SJSA1 (cell line): ENCODE measurements at places on chromosomes 3 and 15. TPM values are rescaled to one million over a fixed set of nuclear protein-coding genes. Genes with fewer than 3 reads are reported as not detected.

DNA sequence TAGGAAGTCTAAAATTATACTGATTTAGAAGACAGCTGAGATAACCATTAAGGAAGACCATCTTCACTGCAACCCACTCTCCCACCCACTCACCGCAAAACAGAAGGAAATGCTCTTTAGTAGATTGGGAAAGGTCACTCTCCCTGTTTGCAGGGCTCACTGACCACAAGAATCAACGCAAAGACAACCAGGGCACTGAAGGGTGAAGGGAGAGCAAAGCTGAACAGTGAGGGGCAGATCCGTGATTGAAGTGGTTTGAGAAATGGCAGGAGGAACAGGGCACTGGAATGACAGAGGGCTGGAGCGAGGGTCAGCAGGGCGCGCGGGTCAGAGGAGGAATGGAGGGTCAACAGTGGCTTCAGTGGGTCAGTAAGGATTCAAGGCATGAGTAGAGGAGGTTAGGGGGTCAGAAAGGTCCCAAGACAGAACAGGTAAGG lies 520 bp downstream of the MESD start:
- DNase-seq, result no peak

Gene SMAD3
- 19.5 and 22.0 TPM in 2 replicates for total RNA-seq

Gene MEIS2
- total RNA-seq, result 3.0 and 4.2 TPM in 2 replicates

GRCh38 chr3:159418571-159419526 lies 569.8 kb upstream of the IL12A start:
- peak; percentile 34 for DNase-seq

DNA sequence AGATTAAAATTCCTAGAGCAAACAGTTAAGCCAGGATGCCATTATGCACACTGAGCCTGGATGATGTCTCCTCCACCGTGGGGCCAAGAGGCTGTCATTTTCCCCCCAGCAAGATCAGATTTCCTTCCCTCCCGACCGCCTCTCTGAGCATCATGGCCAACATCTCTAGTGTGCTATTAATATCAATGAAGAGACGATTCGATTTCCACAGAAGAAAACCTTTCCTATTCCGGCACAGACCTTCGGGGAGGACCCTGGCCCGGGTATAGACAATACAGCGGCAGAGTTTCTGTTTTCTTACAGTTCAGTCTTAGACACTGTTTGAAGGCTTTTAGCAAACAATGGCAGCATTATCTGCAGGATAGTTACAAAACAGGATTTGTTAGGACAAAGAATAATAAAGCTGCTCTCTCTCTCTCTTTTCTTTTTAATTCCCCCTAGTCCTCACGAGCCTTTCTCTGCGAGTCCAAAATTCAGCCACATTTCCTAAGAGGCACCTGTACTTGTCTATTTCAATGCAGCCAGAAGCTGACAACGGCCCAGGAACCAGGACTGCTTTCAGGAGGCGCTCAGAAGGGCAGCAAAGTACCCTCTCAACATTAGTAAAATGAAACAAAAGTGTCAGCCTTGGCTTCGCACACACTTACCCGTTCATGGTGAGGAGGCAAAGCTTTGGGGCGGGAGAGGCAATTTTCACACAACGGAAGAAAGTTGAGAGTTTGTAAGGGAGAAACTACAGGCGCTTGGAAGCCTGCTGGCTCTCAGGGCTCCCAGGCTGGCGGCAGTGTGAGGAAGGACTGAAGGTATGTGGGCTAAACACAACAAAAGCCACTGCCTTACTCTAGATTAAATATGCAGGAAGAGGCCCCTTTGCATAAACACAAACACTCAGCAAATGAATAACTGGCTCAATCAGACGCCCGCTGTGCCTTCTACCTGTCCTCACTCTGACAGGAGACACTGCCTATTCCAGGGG lies 278.0 kb downstream of the FOXP1 start:
- peak; percentile 46 for DNase-seq

Gene C2CD4A
- not detected in 2 replicates for total RNA-seq

Gene UTS2B
- 0.76 TPM in 1 of 2 replicates, not detected in the other for total RNA-seq

DNA sequence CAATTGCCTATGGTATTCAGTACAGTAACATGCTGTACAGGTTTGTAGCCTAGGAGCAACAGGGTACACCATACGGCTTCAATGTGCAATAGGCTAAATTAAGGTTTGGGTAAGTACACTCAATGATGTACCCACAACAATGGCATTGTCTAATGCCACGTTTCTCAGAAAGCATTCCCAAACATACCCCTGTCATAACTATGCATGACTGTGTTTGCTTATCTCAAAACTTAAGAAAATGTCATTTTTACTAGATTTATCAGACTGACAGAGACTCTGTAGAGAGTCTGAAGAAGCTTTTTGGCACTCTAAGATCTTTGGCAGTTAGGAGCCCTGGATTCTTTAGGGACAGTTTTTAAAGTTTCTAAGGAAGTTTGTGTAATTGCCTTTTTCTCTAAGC lies 59.9 kb downstream of the MECOM start:
- no peak for DNase-seq

DNA sequence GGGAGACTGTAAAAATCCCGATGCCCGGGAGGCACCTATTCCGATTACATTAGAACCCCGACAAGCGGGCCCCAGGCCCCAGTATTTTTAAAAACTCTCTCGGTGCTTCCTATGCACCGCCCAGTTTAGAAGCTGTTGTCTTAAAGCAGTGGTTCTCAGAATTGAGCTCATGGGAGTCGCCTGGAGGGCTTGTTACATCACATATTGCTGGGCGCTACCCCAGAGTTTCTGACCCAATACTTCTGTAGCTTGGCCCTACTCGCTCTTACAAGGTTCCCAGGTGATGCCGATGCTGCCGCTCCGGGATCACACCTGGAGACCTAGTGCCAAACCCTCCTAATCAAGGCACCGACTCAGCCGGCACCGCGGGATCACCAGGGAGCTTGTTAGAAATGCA lies 35.2 kb downstream of the CPN2 start:
- DNase-seq, result no peak

DNA sequence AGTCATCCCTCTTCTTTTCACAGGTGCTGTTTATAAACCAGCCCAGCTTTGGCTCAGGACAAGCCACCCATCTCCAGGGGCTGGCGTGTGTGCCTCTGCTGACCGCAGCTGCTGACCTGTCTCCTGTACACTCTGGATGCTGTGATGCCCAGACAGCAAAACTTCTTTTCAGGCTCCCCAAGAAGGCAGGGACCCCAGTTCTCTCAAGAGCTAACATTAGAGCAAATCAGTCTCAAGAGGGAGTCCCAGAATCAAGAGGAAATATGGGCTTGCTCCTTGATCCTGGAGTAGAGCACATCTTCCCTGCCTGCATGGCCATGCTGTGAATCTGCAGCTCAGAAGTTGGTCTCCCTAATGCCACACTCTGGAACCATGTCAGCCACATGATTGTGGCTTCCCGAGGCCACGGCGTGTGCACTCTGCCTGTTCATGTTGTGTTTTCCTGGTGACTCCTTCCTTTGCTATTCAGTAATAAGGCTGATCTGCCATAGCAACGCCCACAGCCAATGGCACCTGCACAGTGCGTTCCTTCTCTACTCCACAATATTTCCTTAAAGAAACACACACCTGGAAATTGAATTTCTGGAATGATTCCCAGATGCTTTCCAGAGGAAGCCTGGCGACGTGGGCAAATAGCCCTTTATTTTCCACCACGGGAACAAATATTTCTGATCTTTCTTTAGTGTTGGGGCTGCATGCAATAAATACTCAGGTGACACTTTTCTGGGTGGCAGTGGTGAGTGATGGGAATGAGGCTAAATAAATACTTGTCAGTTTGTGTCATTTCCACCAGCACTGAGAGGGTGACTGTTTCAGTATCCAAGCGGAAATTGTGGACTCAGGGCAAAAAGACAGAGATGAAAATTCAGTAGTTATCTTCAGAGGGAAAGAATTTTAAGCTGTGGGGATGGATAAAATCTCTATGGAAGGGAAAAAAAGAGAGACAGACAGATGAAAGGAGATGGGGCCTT lies 21.9 kb upstream of the THSD4 start:
- DNase-seq, result peak; percentile 31

GRCh38 chr3:31186041-31186440 lies 291.6 kb upstream of the GADL1 start:
- no peak for DNase-seq

- no peak for DNase-seq
Measured at GRCh38 chr3:13371100-13372075, 48.7 kb downstream of the NUP210 start.

Gene NSMCE3
- 11.1 and 14.7 TPM in 2 replicates for total RNA-seq

GRCh38 chr15:66801266-66801665 lies 99.2 kb downstream of the SMAD6 start:
- DNase-seq, result no peak

- peak; percentile 35 for DNase-seq
Measured at GRCh38 chr3:196235452-196236122, 19.3 kb downstream of the SLC51A start.

DNA sequence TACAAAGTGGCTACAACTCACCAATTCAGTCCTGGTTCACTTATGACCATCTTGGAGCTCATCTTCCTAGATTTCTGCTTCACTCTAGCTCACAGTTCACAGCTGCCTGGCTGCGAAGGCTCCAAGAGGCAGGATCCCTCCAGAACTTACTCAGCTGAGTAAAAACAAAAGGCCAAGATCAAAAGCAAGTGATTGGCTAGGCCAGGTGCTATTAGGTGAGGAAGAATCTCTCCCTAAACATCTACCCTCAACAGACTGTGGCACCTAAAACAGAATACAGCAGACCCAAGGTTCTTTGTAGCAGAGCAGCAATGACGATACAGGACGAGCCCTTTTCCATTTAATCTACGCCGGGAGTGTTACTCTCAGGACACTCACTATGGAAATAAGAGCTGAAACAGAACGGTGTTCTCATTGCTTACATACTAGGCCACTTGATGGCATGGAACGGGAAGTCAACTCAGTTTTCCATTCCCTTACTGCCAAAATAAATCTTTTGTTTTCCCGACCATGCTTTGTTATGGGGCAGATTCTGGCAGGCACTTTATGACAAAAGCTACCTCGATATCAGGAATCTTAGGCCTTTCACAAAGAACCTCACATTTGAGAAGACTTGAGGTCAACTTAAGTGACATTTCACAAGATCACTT lies 901 bp downstream of the ICE2 start:
- peak; percentile 42 for DNase-seq

Gene CDCP1
- 0.18 and 0.56 TPM in 2 replicates for total RNA-seq

Gene SCAPER
- 4.6 and 10.2 TPM in 2 replicates for total RNA-seq

Gene SI
- not detected in 2 replicates for total RNA-seq

DNA sequence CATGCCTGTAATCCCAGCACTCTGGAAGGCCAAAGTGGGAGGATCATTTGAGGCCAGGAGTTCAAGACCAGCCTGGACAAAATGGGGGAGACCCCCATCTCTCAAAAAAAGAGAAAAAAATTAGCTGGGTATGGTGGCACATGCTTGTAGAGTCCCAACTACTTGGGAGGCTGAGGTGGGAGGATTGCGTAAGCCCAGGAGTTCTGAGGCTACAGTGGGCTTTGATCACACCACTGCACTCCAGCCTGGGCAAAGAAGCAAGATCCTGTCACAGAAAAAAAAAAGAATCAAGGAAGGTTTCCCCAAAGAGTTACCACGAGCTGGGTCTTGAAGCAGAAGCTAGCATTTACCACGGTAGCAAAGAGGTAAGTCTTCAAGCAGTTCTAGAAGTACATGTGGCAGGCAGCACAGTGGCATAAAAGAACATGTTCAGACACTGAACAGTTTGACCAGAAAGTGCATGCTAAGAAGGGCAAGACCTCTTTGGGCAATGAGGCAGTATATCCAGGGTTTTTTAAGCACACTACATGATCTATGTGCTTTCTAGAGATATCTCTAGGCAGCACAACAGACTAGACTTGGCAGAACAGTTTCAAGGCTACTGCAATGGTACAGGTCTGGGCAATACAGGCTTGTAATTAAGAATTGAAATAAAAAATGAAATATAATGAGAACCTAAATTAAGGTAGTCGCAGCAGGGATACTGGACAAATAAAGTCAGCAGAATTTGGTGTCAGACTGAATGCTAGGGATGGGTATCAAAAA lies 418.5 kb downstream of the SHQ1 start:
- DNase-seq, result no peak

Gene TRPC1
- 1.9 and 11.7 TPM in 2 replicates for total RNA-seq

GRCh38 chr15:35040339-35041255 lies 44.5 kb downstream of the NANOGP8 start:
- DNase-seq, result no peak

Gene CADPS
- total RNA-seq, result not detected in 2 replicates

DNA sequence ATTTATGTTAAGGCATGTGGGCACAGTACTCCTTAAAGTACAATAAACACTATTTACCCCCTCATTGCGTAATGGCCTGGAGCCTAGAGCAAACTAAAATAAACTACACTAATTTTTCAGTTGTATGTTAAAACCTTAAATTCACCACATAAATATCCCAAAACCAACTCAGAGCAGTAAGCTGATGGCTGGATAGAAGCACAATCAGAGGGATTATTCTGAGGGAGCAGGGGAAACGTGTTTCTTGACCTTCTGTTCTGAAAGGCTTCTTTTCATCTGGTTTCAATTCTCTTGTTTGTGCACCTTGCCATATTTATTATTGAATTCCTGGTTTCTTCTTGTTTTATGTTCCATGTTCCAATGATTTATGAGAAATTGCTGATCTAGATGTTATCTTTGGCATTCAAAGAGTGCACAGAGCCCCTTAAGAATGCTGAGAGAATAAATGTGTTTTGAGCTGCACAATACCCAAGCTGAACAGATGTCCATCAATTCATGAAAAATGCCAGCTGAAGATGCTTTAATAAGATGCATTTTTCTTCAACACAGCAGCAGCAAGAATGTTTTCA lies 29.6 kb downstream of the RPL22L1 start:
- no peak for DNase-seq

Gene PLIN1
- total RNA-seq, result not detected in 2 replicates

Gene PLSCR4
- 3.7 and 7.8 TPM in 2 replicates for total RNA-seq

- DNase-seq, result no peak
Measured at GRCh38 chr3:160999274-160999673, 105.9 kb downstream of the B3GALNT1 start.
